ENCODE measurements at places on chromosomes 7 and 10.

DNA sequence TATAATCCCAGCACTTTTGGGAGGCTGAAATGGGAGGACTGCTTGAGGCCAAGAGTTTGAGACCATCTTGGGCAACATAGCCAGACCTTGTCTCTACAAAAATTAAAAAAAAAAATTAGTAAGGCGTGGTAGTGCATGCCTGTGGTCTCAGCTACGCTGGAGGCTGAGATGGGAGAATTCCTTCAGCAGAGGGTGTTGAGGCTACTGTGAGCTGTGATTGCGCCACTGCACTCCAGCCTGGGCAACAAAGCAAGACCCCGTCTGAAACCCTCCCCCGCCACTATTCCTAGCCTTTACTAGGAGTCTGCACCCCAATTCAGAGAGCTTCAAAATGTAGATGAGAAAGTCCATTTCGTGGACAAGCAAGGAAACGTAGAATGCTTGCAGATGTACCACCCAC, 95.2 kb downstream of the PRPF18 start:
- DNase-seq: no peak

- DNase-seq: peak; percentile 95
These were observed 30.0 kb downstream of the SGMS1 start for GRCh38 chr10:50593523-50594376.

DNA sequence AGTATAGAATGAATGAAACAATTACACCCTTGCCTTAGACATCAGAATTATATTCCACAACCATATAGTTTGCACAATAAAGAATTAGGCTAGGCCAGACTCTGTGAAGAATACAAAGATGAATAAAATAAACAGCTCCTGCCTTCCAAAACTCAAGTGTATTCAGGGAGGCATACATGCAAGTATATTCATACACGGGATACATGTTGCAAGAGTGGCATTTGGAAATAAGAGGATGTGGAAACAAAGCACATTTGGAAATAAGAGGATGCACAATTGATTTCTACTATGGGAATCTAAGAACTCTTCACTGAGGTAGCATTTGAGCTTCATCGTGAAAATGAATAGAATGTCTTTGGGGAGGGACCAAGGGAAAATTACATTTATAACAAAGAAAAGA, 27.0 kb upstream of the TMEM26 start:
- no peak for DNase-seq

DNA sequence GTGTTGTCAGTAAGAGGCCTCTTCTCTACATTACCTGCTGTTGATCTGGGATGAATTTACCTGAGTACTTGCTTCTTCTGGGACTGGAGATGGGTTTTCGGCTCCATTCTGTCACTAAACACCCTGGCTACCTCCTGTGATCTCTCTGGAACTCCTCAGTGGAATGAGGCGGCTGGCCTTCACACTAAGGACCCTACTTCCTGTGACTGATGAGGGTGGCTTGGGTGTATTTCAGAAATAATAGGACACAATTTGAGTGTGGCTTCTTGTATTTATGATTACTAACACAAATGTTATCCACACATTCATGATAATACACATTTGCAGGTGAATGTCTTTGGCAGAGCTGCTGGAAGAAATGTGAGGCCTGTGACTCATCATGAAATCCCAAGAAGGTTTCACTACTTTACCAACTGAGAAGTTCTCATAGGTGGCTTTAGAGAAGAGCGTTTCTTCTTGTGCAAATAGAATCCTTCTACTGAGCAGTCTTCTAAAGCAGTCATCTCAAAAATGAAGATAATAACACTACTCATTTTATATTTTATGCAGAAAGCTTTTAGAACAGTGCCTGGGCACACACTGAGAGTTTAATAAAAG, 21.3 kb upstream of the EVX1 start:
- DNase-seq: no peak

DNA sequence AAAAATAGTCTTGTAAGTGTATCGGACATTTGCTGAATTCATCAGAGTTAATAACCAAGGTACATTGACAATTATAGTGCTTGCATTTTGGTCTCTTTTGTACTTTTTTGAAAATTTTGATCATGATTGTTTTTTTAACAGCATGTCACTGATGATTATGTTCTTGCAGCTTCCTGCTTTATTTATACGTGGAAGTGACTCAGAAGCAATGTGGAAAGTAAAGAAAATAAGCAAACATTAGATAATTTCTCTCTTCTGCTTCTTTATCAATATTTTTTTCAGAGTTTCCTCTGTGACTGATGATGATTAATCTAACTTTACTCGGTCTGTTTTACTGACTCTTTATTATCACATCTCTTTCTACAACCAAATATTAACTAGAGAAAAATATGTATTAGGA, 1351.9 kb downstream of the REEP3 start:
- no peak for DNase-seq

DNA sequence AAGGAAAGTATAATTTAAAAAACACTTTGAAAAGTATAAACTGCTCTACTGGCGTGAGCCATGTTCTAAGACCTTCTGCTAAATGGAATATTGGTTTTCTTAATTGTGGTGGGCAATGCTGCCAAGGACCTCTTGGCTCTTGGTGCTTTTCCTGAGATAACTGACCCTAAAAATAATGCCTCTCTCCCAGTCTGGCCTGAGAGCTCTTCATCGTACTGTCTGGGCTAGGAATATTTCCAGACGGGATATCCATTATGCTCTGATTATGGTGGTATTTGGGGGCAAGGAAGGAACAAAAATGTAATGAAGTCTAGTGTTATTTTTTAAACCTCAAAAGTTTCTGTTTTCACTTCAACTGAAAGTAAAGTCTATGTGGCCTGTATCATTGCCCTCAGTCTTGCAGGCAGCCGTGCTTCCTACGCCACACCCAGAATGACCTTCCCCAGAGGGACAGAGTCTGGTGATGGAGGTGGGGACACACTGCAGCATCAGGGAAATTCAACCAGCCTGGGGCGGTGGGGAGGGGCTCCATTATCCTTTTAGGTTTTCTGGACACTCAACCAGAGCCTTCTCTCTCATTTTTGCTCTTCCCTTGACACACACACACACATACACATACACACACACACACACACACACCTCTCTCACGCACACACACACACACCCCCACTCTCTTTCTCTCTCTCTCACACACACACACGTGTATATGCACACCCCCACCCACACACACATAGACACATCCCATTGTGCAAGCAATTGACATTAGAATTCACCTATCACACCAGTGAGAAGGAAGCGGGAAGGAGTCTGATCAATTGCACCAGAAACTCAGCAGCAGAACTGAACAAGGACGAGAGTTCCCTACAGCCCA, 99.6 kb downstream of the LRRC18 start:
- DNase-seq: no peak

- DNase-seq: no peak
These were observed 15.2 kb downstream of the ANLN start for GRCh38 chr7:36404639-36405408.

DNA sequence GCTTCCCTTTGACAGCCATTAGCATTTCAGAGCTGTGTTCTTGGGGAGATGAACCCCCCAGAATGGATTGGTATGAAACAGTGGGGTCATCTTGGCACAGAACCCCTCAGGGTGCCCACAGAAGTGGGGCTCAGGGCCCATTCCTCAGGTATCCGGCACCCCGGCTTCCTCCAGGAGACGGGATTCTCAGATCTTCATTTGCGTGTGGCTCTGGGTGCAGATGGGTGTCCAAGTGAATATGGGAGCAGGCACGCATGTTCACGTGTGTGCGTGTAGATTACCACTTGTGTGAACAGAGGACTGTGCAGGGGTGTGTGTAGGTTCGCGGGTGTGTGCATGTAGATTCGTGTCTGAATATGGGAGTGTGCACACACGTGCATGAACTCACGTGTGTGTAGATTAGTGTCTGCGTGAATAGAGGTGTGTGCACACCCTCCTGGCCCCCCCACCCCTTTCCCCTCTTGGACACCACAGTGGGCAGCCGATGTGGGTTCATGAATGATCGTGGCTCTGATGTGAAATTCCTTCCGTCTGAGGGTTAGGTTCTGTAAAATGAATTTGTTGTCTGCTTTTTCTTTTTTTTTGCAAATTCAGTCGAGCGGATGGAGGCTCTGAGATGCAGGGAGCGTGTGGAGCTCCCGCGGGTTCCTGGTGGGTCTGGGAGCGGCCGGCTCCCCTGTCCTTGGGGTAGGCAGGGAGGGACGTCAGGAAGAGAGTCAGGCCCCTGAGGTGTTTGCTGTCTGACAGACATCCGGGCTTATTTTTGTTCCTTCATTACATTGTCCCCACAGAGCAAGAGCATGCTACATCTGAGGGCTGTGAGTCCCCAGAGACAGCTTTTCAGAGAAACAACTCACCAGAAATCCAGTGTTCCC, 7.4 kb downstream of the ELFN1 start:
- no peak for DNase-seq

- no peak for DNase-seq
These were observed 12.2 kb downstream of the ADAM12 start for GRCh38 chr10:126375926-126376554.

- DNase-seq: no peak
These were observed 250.6 kb upstream of the KLF6 start for GRCh38 chr10:4035599-4035945.
